ENCODE measurements at places on chromosomes 4 and X. TPM values are rescaled to one million over a fixed set of nuclear protein-coding genes. Genes with fewer than 3 reads are reported as not detected.

- no peak for DNase-seq
Measured at GRCh38 chr4:41613386-41613785, 75.4 kb downstream of the LIMCH1 start.

DNA sequence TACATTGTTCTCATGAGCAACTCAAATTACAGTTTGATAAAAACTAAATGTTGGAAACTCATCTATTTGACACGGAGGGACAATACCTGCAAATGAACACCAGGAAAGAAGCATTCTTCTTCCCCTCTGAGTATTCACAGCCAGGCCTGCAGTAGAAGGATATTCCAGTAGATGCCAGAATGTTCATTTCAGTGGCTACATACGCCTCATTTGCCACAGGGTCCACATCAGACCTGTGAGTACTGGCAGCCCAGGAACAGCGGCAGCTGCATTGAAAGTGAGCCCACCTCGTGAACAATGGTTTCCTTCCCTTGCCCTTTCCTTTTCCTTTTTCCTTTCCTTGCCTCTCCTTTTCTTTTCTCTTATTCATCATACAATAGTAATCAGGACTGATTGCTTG lies 81.1 kb upstream of the NEIL3 start:
- DNase-seq = no peak

Gene TRAM1L1
- not detected for polyA plus RNA-seq

Gene MOB1B
- 1.7 TPM for polyA plus RNA-seq

DNA sequence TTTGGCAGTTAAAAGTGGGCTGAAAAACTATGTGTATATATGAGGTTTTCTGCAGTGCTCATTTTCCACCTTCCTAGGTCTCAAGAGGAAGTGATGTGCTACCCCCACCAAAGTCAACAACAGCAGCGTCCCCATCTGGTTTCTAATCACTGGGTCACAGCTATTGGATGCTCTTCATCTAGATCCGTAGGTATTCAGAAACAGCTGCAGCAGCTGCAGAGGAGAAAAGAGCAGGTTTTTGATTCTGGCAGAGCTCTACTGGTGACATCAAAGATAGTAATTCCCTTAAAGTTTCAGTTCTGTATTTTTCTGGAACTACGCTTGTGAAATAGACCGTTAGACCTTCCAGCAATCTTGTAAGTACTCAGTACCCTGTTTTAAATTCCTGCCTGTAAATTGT lies 5.8 kb upstream of the GUCY2F start:
- DNase-seq = no peak

DNA sequence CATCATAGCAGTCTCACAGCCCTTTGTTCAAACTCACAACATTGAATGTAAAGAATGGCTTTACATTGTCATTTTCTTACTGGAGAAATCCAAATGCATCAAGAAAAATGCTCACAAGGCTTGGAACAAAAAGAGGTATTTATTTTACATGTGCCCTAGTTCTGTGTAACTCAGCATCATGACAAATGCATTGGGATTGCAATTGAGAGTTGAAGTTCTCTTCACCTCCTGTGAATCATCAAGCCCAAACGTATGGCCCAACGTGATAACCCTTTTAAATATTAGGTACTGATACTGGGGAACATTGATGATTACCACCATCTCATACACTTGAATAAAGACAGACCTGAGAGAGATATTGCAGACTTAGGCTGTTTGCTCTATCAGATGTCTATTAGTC lies 61.6 kb downstream of the GASK1B start:
- no peak for DNase-seq

GRCh38 chr4:72286185-72286584 lies 254.4 kb downstream of the NPFFR2 start:
- DNase-seq = no peak

Gene GAGE13
- polyA plus RNA-seq = not detected

DNA sequence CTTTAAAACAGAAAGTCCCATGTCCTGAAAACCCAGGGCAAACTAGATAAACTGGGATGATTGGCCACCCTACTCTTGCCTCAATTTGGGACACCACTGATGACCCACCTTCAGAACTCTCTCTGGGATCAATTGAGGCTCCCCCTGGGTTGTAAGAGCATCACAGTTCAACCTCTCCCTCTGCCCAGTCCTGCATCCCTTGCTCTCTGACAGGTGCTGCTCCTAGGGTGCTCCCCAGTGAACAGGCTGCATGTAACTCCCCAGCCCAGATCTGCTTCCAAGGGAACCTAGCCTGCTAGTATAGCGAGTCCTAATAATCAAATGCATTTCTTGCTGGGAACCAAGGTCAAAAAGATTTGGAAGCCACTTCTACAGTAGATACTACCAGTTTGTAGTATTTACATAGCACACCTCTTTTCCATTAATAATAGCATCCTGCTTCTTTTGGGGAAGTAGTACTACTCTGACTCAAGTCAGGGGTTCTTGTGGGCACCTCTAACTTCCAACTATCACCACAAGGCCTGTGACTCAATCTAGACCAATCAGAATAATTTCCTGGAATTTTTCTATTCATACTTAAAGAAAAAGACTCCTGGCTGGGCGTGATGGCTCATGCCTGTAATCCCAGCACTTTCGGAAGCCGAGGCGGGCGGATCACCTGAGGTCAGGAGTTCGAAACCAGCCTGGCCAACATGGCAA lies 42.1 kb upstream of the SPINK2 start:
- DNase-seq = no peak

Gene HELT
- not detected for polyA plus RNA-seq

- DNase-seq = no peak
Measured at GRCh38 chr4:161936625-161937550, 226.9 kb downstream of the FSTL5 start.

DNA sequence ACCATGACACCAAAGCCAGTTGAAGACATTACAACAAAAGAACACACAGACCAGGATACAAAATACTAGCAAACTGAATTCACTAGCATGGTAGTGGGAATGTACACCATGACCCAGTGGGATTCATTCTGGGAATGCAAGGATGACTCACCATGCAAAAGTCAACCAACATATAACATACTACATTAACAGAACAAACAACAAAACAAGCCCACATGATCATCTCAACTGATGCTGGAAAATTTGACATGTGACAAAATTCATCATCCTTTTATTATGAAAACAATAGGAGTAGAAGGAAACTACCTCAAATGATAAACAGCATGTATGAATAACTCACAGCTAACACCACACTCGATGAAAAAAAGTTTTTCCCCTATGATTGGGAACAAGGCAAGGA lies 190.2 kb downstream of the DCLK2 start:
- DNase-seq = no peak

Gene ITIH6
- polyA plus RNA-seq = not detected

DNA sequence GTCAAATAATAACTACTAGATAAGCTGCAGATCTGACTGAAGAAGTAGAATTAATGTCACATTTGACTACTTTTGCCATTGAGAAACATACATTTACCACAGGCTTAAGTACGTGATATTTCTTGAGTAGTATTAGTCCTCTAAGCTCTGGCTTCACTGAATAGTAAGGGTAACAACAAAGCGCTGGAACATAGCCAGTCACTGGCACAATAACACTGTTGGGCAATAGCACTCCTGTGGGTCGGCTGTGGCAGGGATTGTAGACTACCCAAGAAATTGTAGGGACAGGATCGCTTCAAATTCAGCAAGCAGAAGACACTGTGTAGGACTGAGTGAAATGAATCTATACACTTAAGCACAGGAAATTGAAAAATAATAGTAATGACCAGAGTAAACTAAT lies 27.1 kb upstream of the IL15 start:
- no peak for DNase-seq

GRCh38 chr4:145130788-145131399 lies 32.8 kb downstream of the ABCE1 start:
- DNase-seq = no peak

GRCh38 chrX:115388879-115389278 lies 99.4 kb downstream of the LUZP4 start:
- no peak for DNase-seq

GRCh38 chr4:8556341-8557150 lies 23.6 kb upstream of the GPR78 start:
- peak; percentile 2 for DNase-seq

Gene ATXN3L
- not detected for polyA plus RNA-seq

DNA sequence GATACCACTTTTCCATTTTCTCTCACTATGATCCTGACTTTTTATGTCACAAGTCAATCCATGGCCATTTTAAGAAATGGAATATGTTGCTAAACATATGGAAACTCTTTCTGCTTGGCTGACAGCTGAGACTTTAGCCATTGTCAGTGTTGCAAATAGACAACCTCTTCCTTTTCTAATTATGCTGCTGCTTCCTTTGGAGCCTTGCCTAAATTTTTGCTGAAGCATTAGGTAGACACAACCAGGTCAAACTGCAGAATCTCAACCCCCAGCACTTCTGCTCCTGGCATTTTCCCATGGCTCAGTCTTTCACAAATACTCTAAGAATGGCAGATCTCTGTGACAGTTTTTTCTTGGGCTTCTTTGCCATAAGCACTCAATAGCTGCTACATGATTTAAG lies 543.3 kb downstream of the GRID2 start:
- DNase-seq = no peak

Gene UBL4A
- 56.9 TPM for polyA plus RNA-seq

Gene ELOVL6
- 1.1 TPM for polyA plus RNA-seq

Gene FAM241A
- 4.7 TPM for polyA plus RNA-seq

DNA sequence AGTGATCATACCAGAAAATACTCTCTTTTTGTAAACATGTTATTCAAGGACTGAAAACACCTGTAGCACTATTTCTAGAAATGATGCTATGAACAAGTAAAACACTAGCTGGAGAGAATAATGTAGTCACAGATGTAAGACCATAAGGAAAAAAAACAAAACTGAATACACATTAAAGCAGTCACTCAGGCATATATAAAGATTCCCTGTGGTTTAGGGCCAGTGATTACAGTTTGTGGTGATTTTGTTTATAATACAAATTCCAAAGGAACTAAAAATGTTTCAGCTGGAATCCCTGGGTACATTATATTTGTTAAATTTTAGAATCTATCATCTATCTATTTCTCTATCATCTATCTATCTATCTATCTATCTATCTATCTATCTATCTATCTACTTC lies 777.8 kb upstream of the FRG1 start:
- no peak for DNase-seq

GRCh38 chrX:105969487-105969886 lies 69.0 kb downstream of the SERPINA7 start:
- no peak for DNase-seq

- no peak for DNase-seq
Measured at GRCh38 chr4:8939160-8939839, 67.7 kb upstream of the HMX1 start.

DNA sequence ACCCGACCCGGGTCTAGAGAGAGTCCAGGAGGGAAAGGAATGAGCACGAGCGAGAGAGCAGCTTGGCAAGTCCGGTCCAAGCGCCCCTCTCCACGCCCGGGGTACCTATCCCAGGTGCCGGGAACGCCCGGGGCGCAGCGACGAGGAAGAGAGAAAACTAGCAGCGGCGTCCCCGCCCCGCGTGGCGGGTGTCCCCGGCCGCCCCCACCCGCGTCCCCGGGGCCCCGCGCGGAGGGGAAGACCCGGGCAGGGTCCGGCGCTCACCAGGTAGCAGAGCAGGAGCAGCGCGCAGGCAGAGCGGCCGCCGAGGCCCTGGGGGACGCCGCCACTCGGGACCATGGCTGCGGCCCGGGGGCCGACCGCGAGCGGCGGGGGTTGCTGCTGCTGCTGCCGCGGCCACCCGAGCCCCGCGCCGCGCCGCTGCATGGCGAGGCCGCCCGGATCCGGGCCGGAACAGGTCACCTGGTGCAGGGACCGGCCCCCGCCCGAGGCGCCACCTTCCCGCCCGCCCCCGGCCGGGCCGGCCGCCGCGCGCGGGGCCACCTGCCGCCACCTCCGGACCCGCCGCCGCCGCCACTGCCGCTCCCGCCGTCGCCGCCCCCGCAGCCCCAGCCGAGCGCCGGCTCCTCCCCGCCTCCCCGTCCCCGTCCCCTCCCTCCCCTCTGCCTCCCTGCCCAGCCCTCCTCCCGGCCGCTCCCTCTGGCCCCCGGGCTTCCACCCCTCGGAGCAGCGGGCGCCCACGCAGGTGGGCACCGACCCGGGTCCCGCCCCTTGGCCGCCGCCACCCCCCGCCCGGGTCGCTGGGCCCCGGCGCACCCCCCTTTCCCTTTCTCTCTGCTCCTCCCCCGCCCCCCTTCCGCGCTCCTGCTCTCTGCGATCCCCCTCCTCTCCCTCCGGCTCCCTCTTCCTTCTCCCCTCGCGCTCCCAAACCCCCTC lies at the start of gene SEL1L3:
Gene SEL1L3, minus strand, starts transcription at position 578 of the 936 bp plus-strand sequence. Its CDS starts 152 bp downstream, at position 426.
- DNase-seq = peak; percentile 53

Gene VEGFD
- not detected for polyA plus RNA-seq

DNA sequence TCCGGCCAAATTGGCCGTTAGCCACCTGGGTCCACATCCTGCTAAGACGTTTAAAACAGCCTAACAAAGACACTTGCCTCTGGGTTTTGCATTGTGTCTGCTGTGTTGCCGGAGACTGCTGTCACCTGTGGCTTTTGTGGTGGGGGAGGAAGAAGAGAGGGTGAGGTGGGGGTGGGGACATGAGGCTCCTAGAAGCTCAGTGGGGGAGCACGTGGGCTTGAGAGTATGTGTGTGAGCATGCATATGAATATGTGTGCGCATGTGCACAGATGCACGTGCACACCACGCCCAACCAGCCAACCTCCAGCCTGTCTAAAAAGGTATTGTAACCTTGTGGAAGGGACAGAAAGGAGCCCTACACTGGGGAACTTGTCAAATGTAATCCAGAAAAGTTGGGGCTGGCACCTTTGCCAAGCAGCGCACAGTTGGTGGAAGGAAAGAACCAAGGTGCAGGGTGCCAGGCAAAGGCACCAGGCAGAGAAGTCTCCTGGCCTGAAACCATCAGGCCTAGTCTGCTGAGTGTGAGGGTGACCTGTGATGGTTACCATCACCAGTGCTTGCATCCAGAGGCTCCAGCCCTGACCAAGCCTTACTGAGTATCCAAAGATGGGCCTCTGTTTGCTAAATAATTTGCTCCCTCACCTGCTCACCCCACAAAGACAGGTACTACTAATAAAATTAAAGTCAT lies 10.1 kb upstream of the SASH3 start:
- peak; percentile 91 for DNase-seq

- no peak for DNase-seq
Measured at GRCh38 chr4:26160591-26160990, 160.2 kb upstream of the RBPJ start.

- DNase-seq = no peak
Measured at GRCh38 chr4:113826421-113826820, 64.9 kb upstream of the CAMK2D start.
